Fibroblast of gingiva (primary cell): ENCODE measurements at places on chromosomes 12 and 14.

DNA sequence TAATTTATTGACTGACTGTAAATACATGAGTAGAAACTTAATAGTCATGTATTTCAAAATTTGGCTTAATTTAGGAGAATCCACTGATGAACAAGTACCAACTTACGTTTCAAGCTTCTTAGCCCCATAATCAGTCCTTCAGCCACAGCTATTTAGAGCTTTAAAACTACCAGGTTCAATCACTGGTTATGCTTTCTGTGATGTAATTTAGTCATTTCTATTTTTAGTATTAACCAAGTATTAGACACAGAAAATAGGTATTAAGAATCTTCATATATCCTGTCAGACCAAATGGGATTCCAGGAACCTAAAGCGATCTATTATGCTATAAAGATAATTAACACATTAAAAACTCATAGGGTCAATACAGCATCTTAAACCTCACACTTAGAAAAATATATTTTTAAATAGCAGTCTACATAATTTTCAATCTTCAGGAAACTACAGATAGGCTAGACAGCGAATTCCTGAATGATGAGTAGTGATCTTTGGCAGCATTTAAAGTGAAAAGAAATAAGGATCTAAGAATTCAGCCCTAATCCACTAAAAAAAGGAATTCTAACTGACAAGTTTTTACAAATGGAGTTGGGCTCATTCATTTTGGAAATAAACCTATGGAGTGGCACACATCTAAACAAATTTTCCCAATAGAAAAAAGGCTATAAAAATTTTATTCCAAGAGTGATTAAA lies 51.5 kb downstream of the ZC3H14 start:
- peak; percentile 40 for DNase-seq

DNA sequence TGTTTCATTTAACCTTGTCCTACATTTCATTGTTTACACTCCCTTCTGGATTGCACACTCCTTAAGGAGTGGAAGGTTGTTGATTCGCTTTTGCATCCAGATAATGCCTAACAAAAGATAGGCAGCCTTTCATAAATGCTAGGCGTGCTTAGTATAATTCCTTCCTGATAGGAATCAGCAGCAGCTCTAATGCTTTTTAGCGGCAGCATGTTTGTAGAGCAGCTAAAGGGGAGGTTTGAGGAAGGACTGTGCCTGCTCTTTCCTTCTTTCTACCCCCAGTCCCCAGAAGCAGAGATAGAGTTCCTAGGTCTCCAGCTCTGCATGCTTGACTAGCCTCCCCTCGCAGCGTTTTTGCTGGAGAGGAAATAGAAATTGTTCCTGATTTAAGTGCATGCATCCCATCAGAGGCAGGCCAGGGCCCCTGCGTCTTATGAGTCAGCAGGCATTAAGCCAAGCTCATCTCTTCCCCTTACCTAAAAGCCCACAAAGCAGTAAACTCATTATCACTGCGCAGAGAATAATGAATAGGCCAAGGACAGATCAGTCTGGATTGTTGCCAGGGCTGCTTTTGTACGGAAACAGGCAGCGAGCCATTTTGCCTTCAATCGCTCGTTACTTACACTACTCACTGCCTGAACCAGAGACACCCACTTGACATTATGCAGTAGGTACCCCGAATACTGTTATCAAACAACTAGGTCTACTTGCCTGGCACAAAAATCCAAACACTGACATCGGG lies 14.0 kb upstream of the TBPL2 start:
- peak; percentile 17 for DNase-seq

DNA sequence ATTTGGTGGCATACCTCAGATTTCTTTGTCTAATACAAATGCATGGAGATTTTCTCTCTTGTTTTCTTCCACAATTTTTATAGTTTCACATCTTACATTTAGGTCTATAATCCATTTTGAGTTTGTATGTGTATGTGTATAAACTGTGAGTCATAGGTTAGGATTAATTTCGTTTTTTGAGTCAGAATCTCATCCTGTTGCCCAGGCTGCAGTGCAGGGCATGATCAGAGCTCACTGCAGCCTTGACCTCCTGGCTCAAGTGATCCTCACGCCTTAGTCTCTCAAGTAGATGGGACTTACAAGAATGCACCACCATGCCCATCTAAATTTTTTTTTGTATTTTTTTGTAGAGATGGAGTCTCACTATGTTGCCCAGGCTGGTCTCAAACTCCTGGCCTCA lies 71.6 kb downstream of the OTOGL start:
- DNase-seq = no peak

- DNase-seq = no peak
These were observed 105.1 kb downstream of the LLPH start for GRCh38 chr12:66025477-66025876.

DNA sequence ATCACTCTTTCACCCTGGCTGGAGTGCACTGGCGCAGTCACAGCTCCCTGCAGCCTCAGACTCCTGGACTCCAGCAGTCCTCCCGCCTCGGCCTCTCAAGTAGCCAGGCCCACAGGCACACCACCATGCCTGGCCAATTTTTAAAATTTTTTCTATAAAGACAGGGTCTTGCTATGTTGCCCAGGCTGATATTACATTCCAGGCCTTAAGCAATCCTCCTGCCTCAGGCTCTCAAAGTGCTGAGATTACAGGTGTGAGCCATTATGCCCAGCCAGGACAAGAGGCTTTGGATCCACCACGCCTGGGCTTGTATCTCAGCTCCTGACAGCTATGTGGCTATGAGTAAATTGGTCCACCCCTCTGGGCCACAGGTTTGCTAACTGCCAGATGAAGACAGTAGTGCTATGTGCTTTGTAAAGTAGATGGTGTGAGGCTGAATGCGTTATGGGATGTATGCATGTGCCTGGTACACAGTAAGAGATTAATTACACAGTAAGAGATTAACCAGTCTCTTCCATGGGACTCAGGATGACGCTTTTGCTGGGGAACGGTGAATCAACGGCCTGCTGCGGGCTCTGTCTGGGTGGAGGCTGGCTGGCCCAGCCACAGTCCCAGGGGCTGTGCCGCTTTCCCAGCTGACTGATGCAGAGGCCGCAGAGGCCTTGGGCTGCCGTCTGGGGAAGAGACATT lies 53.3 kb upstream of the NCOR2 start:
- no peak for DNase-seq

- no peak for DNase-seq
These were observed 108.2 kb downstream of the TSPAN9 start for GRCh38 chr12:3185260-3185870.

DNA sequence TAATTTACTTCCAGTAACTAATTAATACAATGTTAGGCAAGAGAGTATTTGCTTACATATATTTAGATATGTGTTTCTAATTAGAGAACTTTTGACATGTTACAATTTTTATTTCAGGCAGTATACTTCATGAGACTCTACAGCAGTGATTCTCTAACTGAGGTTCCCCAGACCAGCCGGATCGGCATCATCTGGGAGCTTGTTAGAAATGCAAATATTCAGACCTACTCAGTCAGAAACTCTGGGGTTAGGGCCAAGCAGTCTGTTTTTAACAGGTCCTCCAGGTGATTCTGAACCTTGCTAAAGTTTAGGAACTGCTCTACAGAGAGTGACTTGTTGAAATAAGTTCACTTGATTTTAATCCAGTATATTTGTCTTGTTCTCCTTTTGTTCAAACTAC lies 46.5 kb downstream of the ARID2 start:
- no peak for DNase-seq

DNA sequence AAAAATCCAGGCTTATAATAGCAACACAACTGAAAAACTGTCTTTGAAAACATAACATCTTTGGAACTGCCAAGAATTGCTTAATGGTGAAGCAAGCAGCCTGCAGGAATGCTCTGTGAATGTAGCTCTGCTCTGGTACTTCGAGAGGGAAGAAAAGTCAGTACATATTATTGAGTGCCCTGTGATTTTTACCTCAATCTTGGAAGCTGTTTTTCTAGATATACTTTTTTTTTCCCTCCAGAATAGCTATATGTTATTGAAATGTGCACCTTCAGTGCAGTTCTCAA lies 508.1 kb downstream of the PCNX1 start:
- peak; percentile 79 for DNase-seq

- no peak for DNase-seq
These were observed 215.5 kb downstream of the CRADD start for GRCh38 chr12:93892423-93893268.

GRCh38 chr12:67710582-67710981 lies 62.0 kb downstream of the DYRK2 start:
- no peak for DNase-seq

DNA sequence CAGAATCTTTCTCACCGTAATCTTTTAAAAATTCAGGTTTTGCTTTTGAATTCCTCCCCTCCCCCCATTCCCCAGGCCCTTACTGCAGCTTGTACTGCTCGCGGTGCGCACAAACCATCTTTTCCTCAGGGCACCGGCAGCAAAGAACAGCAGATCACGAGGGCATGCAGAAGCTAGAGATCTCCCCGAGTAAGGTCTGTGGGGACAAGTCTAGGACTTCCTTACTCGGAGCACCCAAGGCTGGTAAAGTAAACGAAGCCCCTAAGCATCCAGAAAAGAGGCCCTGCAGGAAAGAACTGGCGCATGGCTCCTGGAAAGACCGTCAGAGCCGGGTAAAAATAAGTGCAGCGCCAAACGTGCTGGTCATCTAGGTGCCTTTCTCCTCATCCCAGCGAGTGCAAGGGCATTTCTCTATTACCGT lies 727 bp downstream of the LDHB start:
- peak; percentile 32 for DNase-seq

DNA sequence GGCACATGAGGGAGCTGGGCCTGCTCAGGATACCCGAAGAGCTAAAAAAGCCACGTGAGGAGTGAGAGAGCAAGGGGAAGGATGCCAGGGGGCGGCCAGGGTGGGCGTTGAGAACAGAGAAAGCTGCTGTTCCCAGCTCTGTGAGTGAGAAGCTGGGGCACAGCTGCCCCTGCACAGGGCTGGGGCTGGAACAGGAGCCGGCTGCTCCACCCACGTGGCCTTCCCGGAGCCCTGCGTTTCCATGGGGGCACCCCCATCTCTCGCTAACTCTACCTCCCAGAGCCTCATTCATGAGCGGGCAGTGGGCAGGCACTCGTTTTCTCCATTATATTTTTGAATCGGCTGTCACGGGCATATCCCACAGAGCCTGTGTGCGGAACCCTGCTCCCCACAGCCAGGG lies 42.7 kb downstream of the RFLNA start:
- no peak for DNase-seq

DNA sequence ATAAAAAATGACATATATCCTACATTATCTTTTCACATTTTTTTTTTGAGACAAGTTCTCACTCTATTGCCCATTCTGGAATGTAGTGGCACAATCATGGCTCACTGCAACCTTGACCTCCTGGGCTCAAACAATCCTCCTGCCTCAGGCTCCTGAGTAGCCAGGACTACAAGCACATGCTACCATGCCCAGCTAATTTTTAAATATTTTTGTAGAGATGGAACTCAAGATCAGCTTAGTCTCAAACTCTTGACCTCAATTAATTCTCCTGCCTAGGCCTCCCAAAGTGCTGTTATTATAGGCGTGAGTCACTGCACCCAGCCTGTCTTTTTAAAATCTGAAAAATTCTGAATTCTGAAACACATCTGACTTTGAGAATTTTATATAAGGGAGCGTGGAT lies 241.9 kb upstream of the DCN start:
- DNase-seq = no peak

GRCh38 chr12:19044430-19044829 lies 85.1 kb upstream of the PLEKHA5 start:
- DNase-seq = no peak

DNA sequence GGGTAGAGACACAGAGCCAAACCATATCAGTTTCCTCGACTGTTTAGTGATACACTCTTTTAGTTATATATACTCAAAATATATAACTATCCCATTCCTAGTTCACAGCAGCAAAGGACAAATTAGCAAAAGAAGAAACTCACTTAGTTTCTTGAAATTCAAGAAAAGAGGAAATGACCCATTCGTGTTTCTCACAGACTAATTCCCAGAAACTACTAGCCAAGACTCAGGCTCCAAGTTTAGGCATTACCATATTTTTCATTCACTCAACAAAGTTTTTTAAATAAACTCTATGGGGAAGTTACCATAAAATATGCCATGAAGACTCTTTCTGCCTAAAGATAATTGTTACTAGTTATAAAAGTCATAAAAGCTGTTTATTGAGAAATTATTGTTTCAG lies 152.3 kb upstream of the DAAM1 start:
- no peak for DNase-seq

- DNase-seq = no peak
These were observed 11.3 kb upstream of the SMCO3 start for GRCh38 chr12:14825256-14825655.

- no peak for DNase-seq
These were observed 10.8 kb downstream of the HIP1R start for GRCh38 chr12:122845865-122846621.

- DNase-seq = peak; percentile 62
These were observed 211.9 kb upstream of the FAR2 start for GRCh38 chr12:28937196-28937595.

- peak; percentile 59 for DNase-seq
These were observed 12.0 kb upstream of the TRPV4 start for GRCh38 chr12:109844983-109845823.

- no peak for DNase-seq
These were observed 108.5 kb upstream of the FKBP4 start for GRCh38 chr12:2686280-2686646.

DNA sequence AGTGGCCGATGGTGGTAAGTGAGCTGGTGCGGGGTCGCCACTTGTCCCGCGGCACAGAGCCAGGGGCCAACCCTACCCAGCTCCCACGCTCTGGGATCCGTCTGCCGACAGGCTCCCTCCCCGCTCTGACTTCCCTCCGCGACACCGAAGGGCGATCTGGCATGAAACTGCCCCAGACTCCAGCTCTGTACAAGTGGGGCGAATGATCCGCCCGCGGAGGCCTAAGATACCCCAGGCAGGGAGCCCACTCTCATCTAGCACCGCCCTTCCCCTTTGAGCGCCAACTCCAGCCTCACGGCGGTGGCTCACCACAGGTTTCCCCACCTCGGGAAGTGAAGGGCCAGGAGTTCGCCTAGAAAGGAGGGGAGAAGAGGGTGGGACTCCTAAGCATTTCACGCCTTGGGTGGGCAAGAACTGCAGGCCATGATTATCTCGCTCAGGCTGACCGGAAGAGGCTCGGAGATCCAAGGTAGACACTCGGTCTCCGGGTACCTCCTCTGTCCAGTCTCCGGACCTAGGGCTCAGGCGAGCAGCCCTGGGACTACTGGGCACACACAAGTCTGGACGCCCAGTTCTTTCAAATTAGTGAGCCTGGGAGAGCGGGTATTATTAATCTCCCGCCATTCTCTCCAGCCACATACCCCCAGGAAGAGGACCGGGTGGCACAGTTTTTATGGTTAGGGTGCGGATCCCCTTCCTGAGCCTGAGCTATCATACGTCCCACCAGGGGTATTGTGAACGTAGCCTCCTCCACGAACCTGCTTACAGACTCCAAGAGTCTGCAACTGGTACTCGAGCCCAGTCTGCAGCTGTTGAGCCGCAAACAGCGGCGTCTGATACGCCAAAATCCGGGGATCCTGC lies 849 bp downstream of the WNT1 start:
- no peak for DNase-seq

DNA sequence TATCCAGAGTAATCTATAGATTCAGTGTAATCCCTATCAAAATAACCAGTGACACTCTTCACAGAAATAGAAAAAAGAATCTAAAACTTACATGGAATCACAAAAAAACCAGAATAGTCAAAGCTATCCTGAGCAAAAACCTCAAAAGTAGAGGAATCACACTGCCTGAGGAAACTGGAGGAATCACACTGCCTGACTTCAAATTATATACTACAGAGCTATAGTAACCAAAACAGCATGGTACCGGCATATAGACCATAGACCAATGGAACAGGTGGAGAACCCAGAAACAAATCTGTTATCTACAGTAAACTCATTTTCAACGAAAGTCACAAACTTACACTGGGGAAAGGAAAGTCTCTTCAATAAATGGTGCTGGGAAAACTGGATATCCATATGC lies 244.0 kb downstream of the FUT8 start:
- DNase-seq = no peak
